ENCODE measurements at places on chromosomes 7 and 10.

- no peak for DNase-seq
Measured at GRCh38 chr10:125689955-125690569, 7.1 kb upstream of the TEX36 start.

- no peak for DNase-seq
Measured at GRCh38 chr7:79749856-79750255, 296.4 kb upstream of the MAGI2 start.

DNA sequence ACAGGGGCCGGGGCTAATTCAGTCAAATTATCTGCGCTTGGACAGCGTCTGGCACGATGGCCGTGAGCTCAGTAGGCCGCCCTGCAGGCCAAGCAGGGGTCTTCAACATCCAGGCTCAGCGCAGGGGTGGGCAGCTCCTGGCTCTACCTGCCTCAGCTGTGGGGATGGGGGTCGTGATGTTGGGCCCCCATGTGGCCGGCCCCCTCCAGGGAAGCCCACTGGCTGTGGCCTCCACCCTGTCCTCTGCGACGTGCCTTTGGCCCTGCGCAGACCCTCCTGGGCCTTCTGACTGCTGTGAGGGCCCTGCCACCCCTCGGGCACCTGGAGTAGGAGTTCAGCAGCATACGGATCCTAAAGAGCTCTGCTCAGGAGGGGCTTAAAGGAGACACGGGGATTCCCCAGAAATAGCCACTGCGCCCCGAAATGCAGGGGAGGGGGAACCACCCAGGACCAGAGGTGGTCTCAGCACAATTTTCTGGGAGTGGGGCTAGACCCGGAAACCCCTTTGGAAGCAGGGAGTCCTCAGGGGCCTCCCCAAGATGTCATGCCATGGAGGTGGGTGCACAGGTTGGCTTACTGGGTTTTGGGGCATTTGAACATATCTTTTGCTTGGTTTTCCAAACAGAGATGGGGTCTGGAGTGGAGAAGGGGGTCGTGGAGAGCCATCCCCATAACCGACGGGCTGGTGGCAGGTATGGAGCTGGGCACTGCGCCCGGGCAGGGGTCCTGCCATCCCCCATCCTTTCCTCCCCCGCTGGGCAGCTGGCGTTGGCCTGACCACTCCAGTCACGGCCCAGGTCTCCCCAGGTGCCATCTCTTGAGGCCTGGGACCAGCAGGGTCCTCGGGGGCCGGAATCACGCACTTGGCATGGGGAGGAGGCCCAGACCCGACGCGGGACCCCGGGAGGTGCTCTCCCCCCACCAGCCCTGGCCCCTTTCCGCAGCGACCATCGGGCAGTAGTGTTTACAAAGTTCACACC is 4.0 kb upstream of the ADAP1 start:
- DNase-seq, result no peak

DNA sequence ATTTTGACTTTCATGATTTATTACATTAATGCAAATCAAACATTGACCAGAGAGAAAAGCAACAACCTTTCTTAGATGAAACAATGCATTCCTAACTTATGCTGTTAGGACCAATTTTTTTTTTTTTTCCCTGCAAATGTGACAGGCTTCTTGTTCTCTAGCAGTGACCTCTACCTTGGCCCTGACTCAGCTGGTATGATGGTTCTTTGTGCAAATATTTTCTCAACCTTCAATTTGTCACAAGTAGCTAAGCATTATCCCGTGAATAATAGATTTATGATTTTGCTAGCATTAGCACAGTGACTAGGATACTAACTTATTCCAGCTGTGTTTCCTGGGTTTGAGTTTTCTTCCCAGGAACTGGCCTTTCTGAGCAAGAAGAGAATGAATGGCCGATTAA is 64.9 kb downstream of the PPP1R9A start:
- peak; percentile 74 for DNase-seq

GRCh38 chr10:35608328-35608672 is 3.2 kb downstream of the GJD4 start:
- DNase-seq, result no peak

DNA sequence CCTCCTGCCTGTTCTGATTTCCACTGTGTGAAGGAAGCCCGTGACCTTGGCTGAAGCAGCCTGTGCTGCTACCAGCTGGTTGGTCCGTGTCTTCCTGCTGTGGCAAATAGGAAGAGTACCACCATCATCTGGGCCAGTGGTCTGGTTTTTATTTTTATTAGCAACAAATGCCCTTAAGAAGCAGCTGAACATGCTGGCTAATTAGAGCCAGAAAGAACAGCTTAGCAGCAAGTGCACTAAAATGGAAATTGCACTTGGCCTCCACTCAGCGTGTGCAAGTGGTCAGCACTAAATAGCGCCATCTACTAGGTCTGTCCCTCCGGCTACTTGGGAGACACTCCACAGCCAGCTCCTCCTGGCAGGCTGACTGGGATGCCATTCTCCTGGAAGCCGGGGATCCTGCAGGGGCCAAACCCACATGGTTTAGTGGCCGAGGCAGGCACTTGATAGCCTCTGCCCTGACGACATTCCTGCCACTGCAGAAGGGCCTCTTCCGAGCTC is 690.3 kb upstream of the FOXK1 start:
- no peak for DNase-seq

DNA sequence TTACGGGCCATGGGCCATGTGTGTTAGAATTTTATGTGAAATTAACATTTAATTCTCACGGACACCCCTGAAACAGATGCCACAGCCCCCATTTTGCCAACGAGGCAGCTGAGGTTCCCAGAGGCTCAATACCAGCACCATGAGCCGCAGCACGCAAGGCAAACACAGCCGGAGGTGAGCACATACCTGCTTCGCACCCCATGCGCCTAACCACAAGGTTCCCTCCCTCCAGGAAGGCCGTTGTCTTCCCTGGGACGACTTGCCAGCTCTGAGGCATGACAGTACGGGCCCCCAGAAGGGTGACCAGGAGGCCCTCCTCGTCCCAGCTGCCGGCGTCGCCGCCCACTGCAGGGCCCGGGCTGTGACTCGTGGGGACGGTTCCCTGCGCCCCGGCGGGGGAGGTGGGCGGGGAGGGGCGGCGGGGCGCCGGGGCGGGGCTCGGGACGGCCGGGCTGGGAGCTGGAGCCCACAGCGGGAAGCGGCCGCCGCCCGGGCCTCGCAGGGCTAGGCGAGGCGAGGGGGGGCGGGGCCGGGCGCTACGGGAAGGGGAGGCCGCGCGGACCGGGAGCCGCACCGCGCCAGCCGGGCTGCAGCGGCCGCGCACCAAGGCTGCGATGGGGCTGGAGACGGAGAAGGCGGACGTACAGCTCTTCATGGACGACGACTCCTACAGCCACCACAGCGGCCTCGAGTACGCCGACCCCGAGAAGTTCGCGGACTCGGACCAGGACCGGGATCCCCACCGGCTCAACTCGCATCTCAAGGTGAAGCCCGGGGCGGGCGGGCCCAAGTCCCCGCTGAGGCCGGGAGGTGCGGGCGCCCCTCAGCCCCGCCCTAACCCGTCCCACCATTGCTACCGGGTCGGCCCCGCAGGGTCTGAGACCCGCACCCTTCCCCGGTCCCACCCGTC is at the start of gene CAV2:
Gene CAV2, plus strand, starts transcription at position 571 of the 910 bp plus-strand sequence. Its CDS starts 44 bp downstream, at position 615.
- peak; percentile 35 for DNase-seq

- peak; percentile 25 for DNase-seq
Measured at GRCh38 chr7:22934473-22935065, 79.4 kb downstream of the HYCC1 start.

DNA sequence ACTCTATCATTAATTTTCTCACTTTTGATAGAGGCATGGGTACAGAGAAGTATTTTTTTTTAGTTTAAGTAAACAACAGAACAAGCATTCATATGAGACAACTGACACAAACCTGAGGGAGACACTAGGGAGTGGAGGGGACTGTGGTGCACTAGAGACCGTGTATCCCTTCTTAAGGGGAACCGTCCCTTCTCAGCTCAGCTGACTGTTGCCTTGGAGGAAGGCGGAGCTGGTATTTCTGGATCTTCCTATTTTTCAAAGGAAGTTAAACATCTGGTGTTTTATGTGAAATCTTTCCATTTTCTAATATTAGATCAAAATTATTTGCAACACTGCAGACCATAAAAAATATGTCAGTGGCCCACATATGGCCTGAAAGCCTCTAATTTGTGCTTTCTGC is 113.6 kb upstream of the MACROH2A2 start:
- DNase-seq, result no peak

GRCh38 chr7:41825927-41826480 is 123.1 kb upstream of the INHBA start:
- DNase-seq, result no peak

DNA sequence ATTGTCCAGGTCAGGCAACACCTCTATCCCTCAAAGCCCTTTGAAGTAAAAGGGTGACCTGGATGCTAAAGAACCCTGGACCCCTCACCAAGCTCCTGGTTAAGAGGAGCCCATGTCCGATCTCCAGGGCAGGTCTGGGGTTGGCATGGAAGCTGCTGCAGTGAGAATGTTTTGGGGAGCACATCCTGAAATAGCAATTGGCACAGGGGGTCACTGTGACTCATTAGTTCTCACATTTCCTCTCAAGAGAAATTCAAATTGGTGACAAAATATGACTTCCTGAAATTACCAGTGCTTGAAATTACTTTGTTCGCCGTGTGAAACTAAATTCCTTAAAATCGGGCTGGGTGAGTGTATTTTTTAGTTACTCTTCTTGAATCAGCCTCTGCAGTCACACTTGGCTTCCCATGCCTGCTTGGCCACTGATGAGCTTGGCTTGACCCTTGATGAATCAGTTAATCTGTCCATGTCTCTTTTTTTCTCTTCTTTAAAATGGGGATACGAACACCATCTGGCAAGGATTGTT is 18.8 kb upstream of the ARHGAP22 start:
- peak; percentile 89 for DNase-seq

DNA sequence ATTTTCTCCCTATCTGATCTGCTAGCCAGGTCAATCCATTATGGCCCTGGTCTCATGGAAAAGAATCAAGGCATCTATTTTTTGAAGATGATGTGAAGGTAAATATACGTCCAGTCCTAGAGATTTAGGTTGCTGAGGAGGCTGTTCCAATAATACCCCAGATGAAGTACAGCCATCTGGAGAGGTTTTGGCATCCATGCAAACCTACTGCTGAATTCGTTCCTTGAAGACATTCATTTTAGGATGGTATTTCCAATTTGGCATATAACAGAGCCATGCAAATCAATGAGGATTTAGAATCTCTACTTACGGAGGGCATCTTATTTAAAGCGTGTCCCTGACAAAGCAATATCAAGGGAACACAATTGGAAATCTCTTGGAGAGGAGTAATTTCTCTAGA is 465.5 kb downstream of the KCNMA1 start:
- no peak for DNase-seq

DNA sequence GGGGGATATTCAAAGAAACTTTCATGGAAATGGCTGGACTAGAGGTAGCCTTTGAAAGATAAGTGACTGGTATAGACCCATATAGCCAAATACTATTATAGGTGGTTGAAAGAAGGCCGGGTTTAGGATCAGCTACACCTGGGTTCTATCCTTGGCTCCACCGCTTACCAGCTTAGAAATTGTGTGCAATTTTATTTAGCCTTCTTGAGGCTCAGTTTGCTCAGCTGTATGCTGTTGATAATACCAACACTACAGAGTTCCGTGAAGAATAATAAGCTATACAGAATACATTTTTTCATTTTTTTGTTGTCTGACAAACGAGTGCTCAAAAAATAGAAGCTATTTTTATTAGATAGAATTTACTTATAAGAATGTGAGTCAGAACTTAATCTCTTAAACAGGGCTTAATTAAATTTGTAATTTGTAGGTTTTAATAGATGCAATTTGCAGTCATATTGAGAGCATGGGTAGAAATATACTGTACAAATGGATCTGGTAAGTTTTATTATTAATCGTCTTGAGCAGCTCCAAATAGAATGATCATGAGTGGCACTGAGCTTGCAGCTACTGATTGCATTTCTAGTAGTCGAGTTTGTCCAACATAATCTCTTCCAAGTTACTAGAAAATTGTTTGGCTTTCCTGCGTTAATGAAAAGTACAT is 164.3 kb upstream of the PHYHIPL start:
- no peak for DNase-seq

DNA sequence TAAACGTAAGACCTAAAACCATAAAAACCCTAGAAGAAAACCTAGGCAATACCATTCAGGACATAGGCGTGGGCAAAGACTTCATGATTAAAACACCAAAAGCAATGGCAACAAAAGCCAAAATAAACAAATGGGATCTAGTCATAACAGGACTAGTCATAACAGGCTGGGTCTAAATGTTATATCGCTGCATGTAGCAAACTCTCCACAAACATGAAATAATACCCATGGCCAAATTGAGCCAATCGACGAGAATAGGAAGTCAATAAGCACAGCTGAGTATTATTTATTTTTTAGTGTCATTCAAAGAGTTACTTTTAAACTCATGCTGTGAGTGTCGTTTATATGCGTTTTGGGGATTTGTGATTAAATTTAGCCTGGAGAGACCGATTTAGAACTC is 225.1 kb downstream of the TFEC start:
- no peak for DNase-seq

- no peak for DNase-seq
Measured at GRCh38 chr10:126157189-126157588, 231.1 kb downstream of the ADAM12 start.

DNA sequence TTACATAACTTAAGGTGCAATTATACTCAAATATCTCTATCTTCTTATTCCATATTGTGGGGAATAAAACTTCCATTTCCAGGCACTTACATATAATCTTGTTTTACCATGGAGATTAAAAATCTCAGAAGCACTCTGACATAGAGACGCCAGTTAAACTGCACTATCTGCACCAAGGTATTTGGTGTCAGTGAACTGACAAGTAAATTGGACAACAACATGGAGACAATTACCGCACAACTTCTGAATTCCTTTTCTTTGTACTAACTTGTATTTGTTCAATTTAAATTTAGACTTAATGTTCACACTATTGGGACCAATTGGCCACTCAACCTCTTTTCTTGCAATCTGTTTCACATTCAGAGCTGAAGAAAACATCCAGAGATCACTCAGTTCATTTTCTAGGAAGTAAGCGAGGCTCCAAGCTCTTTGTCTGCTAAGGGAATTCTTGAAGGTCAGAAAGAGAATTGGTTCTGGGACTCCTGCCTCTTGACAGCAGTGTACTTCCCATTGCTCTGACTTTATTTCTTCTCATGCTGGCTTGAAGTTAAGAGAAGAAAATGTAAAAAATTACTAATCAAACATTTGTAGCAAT is 184.7 kb downstream of the CHCHD3 start:
- no peak for DNase-seq

- DNase-seq, result no peak
Measured at GRCh38 chr7:72243329-72243728, 168.8 kb downstream of the CALN1 start.

DNA sequence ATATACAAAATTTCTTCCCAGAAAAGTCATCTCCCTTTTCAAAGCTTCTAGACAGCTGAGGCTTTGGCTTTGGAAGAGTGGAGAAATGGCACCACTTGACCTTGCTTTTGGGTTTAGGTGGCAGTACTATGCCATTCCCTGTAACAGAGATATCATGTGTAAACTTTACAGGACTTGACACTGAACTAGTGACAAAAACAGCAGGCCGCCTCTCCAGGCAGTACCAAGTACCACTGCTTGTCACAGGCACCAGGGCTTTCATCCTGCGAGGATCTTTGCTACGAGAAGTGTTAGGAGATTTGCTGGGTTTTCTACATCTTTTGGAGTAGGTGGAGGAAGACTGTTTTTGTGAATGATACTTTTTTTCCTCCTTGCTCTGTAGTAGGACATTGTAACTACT is 32.6 kb upstream of the ANLN start:
- DNase-seq, result no peak

GRCh38 chr7:66076462-66077329 is 1.1 kb downstream of the ASL start:
- peak; percentile 32 for DNase-seq
